Kidney (tissue), 22 donors: ENCODE measurements at places on chromosomes 13 and 19. TPM values are rescaled to one million over a fixed set of nuclear protein-coding genes. Genes with fewer than 3 reads are reported as not detected.

DNA sequence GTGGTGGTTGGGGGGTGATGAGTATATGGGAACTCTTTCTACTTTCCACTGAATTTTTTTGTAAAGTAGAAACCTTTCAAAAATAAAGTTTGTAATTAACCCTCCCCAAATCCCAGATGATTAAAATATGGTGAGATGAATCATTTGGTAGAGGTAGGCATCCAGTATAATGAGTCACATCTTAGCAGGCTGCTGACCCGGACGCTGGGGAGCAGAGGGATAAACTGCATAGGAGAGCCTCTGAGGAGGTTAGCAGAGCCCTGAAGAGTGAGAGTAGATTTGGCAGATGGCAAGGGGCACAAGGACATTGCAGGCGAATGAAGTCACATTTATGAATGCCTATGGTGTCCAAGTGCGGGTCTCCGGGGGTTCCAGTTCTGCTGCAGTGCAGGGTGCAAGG lies 293.8 kb downstream of the FGF9 start:
- DNase-seq = no peak

- DNase-seq = no peak
Measured at GRCh38 chr19:52170304-52170703, 1.1 kb downstream of the ZNF836 start.

DNA sequence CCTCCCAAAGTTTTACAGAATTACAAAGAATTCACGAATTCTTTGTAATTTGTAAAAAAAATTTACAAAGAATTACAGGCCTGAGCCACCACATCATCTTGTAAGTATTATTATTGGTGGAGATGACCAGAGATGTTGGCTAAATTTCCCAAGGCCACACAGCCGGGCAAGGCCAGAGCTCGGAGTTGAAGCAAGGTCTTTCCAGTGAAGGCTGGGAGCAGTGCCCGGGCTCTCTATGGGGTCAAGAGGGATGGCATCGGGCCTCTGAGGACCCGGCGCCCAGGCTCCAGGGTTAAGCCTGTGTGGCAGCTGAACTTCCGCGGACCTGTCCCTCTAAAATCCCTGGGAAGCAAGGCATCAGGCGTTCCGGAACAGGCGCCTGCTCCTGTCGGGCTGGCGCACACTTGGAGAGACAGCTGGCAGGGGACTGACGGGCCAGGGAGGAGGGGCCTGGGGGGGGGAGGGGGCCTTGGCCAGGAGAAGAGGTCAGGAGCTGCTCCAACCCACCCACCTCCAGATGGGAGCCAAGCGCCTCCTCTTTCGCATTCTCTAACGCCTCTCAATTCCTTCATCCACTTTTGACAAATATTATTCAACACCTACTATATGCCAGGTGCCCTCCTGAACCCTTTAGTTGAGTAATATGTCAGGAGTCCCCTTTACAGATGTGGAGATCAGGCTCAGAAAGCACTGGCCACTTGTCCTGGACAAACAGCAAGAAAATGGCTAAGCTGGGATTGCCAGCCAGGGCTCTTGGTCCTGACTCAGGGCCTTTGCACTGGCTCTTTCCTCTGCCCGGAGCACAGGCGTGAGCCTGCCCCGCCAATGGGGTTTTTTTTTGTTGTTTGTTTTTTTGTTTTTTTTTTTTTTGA lies 36.8 kb upstream of the SEMA6B start:
- no peak for DNase-seq

GRCh38 chr19:1591421-1592023 lies 1.1 kb downstream of the MBD3 start:
- peak; percentile 73 for DNase-seq

Gene LRRC63
- polyA plus RNA-seq = 0.17 TPM

Gene ZNF433
- polyA plus RNA-seq = 10.5 TPM

- DNase-seq = peak; percentile 63
Measured at GRCh38 chr13:26656919-26657318, 99.4 kb downstream of the WASF3 start.

Gene CRX
- polyA plus RNA-seq = not detected

GRCh38 chr19:29796173-29796573 lies 15.6 kb upstream of the CCNE1 start:
- no peak for DNase-seq

DNA sequence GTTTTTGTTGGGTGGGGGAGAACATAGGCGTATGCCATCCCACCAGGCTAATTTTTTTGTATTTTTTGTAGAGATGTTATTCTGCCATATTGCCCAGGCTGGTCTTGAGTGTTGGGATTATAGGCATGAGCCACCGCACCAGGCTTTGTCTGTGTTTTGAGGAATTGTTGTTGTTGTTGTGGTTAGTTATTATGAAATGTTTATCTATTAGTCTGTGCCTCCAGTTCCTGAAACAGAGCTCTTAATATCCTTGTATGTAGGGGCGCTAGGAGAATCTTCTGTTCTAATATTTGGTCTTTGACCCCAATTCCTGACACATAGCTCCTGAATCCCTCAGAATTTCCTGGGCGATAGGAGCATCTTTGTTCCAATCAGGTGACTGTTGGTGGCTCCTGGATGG lies 5.6 kb upstream of the LATS2 start:
- no peak for DNase-seq

GRCh38 chr19:29504454-29504853 lies 21.3 kb upstream of the VSTM2B start:
- no peak for DNase-seq

GRCh38 chr13:66952507-66952906 lies 277.6 kb downstream of the PCDH9 start:
- DNase-seq = no peak

DNA sequence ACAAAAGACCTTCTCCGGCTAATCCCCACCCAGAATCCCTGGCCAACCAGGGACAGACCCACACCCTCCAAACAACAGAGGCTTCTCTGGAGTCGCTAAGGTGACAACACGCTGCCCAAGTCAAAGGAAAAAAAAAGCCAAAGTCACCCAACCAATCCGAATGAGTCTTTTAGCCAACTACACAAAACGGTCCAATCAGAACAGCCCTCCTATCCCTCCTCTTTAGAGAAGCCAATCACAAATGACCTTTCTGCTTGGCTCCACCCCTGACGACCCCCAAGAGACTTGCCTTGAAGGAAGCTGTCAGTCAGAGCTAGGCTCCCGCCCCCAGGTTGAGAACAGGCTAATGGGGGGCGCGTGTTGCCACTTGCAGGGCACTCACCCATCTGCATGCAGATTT lies 6.6 kb upstream of the FBXW9 start:
- peak; percentile 67 for DNase-seq

- no peak for DNase-seq
Measured at GRCh38 chr13:95317039-95317989, 16.1 kb upstream of the ABCC4 start.

- DNase-seq = no peak
Measured at GRCh38 chr13:80297094-80297493, 43.8 kb downstream of the SPRY2 start.

Gene KLHL1
- 0.13 TPM for polyA plus RNA-seq

Gene CLC
- not detected for polyA plus RNA-seq

- no peak for DNase-seq
Measured at GRCh38 chr13:53158201-53158600, 129.6 kb downstream of the OLFM4 start.

Gene IGFL2
- not detected for polyA plus RNA-seq

GRCh38 chr13:39130301-39130700 lies 92.0 kb downstream of the NHLRC3 start:
- DNase-seq = no peak

GRCh38 chr13:35512271-35512920 lies 35.9 kb upstream of the MAB21L1 start:
- DNase-seq = no peak

Gene CGB7
- not detected for polyA plus RNA-seq

Gene LIM2
- not detected for polyA plus RNA-seq

- no peak for DNase-seq
Measured at GRCh38 chr13:101425156-101425471, 8.8 kb upstream of the NALCN start.

Gene PLK5
- polyA plus RNA-seq = not detected

Gene KLK2
- not detected for polyA plus RNA-seq

DNA sequence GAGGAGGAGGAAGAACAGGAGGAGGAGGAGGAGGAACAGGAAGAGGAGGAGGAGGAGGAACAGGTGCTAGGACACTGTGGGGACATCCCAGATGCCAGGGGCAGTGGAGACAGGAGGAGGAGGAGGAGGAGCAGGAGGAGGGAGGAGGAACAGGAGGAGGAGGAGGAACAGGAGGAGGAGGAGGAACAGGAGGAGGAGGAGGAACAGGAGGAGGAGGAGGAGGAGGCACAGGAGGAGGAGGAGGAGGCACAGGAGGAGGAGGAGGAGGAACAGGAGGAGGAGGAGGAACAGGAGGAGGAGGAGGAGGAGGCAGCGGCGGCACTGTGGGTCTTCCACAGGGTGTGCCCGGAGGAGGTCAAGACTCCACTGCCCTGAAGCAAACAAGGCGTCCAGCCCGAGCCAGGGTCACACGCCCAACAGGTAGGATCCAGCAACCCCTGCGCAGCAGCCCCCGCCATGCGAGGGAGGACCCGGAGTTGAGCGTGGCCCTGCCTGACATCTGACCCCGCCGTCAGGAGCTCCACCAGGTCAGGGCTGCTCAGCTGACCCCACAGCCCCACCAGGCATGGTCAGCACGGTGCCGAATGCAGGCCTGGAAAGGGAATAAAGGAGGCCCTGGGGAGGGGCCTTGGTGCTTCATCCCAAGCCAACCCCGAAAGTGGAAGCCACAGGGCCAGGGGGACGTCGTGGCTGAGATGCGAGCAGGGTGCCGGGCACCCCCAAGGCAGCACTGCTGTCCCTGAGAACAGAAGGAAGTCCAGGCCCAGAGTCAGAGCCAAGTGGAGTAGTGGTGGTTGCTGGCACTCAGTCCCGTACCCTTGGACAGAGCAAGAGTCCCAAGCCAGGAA lies 9.2 kb downstream of the SBNO2 start:
- peak; percentile 55 for DNase-seq

GRCh38 chr19:39939556-39939955 lies 5.1 kb upstream of the FCGBP start:
- DNase-seq = no peak

Gene NPHS1
- 39.7 TPM for polyA plus RNA-seq

GRCh38 chr19:6685482-6685881 lies 15.5 kb upstream of the TNFSF14 start:
- DNase-seq = no peak

Gene SCN1B
- polyA plus RNA-seq = 9.6 TPM

DNA sequence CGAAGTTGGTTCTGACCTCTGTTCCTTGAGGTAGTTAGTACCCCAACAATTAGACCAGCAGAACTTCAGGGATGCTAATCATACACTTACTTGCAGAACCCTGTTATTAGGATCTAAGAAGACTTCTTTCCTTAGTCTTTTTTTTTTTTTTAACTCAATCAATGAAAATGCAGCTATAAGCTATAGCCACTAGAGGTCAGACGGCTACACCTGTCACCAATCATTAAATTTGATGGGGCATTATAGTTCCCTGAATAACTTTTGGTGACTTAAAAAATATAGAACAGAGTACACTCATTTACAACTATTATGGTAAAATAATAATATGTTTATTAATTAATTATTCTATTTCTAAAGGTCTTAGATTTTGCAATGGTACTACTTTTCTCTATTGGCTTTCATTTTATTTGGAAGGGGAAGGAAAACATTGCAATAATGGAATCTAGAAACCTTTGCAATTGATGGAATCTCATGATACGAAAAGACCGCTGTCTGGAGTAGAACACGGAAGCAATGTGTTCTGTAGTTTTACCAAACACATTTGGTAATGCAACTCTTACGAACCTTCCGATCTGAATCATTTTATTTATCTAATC lies 483.2 kb downstream of the DIAPH3 start:
- DNase-seq = no peak

Gene C5AR1
- 6.5 TPM for polyA plus RNA-seq

Gene VSTM1
- 1.0 TPM for polyA plus RNA-seq

- peak; percentile 46 for DNase-seq
Measured at GRCh38 chr13:98187155-98187964, 10.3 kb upstream of the RNF113B start.

DNA sequence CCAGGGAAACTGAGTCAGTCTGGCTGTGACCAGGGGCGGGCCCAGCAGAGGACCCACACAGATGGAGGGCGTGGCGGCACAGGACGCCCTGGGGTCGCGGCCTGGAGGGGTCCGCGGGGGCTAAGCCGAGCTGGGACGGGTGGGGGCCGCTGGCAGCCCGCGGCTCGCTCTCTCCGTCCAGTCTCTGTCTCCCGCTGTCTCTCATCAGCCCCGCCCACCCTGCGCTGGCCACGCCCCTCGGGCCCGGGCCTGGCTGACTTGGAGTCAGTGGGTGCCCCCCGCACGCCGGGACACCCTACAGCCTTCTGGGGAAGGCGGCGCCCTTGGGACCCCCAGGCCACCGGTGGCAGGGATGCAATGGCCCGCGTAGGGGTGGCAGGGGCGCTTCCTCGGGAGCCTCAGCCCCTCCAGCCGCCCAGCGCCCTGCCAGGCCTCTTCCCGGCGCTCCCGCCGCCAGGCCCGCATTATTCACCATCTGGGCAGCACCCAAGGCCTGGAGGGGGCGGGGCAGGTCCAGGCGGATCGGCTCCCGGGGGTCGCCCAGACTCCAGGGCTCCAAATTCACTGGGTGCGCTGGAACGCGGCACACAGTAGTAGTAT lies at the start of gene TBXA2R:
TBXA2R (minus strand) TSS at position 186 of the 600 bp plus-strand sequence. CDS start 6,241 bp downstream, outside the sequence.
- no peak for DNase-seq

Gene CAMSAP3
- 19.3 TPM for polyA plus RNA-seq

Gene LYPD3
- polyA plus RNA-seq = 2.2 TPM

DNA sequence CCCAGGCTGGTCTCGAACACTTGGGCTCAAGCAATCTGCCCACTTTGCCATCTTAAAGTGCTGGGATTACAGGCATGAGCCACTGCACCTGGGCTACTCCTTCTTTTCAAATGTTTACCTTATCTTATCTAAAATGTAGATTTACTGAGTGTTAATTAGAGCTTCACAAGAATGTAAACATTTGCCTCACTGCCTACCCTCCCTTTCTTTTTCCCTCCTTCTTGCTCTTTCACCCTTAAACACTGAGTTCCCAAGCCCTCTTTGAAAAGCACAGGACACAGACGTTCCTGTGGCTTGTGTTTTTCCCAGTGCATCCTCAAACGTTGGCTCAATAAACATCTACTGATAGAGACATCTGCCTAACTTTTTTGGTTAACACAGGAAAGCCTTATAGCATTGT lies 32.7 kb upstream of the CYSLTR2 start:
- no peak for DNase-seq

DNA sequence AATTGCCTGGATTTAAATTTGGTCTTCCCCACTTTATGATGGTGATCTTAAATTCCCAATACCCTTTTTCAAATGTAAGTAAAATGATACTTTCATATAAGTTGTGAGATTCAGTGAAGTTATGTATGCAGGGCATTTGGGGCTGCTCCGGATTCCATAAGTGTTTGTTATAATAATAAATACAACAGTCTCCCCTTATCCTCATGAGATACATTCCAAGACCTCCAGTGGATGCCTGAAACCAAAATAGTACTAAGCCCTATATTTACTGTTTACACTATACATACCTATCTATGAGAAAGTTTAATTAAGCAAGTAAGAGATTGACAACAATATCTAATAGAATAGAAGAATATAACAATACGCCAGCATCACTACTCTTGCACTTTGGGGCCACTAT lies 2237.8 kb downstream of the PCDH9 start:
- DNase-seq = no peak

GRCh38 chr19:34733266-34733745 lies 737 bp upstream of the ZNF181 start:
- DNase-seq = peak; percentile 87

Gene ACP7
- polyA plus RNA-seq = 0.13 TPM

Gene GPX4
- 966 TPM for polyA plus RNA-seq
